ENCODE measurements at places on chromosomes 12 and 14.
A peak's percentile ranks its signal among the peaks of the same experiment; 100 is the strongest.

DNA sequence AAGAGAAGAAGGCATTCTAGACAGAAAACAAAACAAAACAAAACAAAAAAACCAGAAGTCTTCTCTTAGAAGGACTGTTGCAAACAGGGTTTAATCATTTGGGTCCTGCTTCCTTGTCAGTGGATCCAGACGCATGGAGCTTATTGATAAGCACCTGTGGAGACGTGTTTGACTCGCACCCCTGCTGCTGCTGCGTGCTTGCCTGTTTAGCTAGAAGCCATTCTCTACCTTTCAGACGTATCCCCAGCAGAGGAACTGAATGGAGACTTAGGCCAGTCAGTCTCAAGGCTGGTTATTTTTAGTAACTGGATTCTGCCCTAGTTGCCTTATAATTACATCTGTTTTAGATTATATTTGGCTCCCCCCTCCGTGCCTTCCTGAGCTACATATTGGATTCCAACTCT is 186.1 kb upstream of the EEA1 start:
- DNase-seq: peak; percentile 45

- no peak for DNase-seq
Observed at GRCh38 chr14:24404814-24405213, 6.0 kb downstream of the NYNRIN start.

DNA sequence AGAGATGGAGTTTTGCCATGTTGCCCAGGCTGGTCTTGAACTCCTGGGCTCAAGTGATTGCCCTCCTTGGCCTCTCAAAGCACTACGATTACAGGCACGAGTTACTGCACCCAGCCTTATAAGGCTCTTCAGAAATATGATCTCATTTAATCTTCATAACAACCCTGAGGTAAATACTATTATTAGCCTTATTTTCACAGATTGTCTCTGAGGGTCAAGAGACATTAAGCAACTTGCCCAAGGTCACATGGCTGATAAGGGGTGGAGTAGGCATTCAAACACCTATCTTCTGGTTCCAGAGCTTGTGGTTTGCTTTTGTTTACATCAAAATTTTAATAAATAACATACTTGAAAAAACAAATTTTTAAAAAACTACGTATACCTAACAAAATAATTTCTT is 5.1 kb downstream of the PRKAG1 start:
- no peak for DNase-seq

GRCh38 chr12:15650399-15651128 is 138.6 kb downstream of the EPS8 start:
- DNase-seq: no peak

DNA sequence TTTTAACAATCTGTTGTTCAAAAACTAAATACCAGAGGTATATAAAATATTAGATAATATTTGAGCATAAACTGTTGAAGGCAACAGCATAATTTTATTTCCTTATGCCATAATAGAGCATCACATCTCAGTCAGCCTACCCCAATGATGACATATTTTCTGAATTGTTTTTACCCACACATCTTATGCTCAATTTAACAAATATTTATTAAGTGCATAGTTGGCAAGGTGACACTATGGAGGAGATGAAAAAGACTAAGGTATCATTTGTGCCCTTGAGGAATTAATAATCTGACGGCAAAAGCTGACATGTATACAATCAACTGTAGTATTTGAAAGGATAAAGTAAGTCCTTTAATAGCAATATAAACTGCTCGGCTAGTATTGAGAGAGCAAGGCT is 102.4 kb downstream of the SYT1 start:
- DNase-seq: no peak

DNA sequence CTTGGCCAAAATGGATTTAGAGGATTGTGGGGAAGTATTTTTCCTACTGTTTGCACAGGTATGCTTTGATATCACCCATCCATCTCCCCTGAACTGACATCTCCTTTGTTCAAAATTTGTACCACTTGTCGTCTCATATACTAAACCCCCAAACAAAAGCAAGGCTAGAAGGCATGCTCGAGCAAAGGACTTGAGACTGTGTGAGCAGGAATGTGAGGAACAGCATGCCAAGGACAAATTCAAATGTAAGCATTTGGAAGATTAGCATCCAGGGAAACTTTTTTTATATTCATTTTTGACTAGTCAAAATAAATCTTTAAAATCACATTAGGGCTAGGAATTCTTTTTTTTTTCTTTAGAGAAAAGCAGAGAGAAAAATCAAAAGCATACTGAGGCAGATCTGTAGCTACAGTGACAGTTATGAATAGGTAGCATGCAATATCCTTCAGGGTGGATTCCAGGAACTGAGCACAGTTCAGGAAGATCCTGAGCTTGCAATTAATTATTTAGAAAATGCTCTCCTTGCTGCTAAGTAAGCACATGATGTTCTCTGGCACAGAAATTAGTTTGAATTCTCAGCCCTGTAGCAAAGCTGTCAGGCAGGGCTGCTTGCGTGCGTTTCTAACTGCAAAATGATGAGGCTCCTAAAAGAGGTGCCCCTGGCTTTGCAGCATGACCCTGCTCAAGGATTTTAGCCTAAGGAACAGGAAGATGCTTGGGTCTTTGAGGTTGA is 327.7 kb downstream of the LRIG3 start:
- no peak for DNase-seq

DNA sequence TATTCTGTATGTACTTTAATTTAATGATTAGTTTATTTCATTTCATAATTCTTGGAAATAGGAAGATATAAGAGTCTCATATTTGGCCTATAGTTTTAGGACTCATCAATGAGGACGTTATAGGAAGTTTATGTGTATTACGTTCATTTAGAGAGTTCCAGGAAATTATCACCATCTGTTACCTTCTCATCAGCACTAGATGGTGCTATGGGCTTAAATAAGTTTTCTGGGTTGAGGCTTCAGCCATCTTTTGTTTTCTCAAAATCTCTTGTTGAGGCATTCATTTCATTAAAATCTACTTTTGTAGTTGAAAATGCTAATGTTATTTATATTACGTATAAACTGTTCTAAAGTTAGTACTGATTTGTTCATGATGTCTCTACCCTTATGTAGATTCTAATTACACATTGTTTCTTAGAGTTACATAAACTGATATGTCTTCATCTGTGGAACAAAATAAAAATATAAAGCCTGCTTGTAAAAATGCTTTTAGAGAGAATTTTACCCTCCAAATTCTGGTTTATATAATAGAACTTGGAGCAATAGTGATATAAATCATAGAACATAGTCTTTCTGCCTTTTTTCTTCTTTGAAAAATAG is 89.2 kb downstream of the CFAP54 start:
- DNase-seq: peak; percentile 81

DNA sequence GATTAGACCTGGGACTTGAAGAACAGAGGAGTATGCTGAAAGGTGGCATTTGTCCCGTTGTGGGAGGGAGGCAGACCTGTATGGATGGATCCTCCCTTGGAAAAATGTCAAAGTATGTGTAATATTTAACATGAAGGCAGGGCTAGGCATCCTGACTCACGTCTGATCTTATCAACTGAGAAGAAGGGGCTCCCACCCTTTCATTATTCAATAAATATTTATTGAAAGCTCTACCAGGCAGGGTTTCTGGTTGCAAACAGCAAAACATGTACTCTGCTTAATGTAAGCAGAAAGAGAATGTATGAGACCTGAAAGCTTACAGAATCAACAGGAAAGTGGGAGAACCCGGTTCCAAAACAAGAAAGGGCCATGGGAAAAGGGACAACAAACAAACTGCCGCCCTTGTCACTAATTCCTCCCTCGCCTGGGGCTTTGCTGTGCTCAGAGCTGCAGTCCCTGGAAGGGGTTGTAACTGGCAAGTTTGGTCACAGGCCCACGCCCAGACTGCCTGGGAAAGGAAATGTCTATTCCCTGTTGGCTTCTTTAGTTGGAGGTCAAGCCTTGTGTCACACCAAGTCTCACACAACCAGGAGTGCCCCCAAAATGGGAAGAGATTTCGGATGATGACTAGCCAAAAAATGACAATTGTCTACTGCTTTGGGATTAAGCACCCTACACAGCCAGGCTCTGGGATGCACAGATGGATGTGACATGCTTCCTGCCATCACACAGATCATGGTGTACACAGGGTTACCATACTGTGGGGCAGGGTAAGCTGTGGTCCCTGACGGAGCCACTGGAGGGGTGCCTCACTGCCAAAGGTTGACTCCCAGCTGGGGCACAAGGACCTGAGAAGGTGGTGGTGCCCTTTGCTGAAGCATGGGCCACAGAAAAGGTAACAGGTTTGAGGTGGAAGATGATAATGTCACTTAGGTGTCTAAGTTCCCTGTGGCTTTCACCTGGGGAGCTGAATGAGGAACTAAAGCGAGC is 36.8 kb downstream of the RAB35 start:
- peak; percentile 18 for DNase-seq

- peak; percentile 51 for DNase-seq
Observed at GRCh38 chr14:78997811-78998210, 827.6 kb downstream of the NRXN3 start.

GRCh38 chr14:36451310-36452065 is 68.5 kb downstream of the NKX2-1 start:
- DNase-seq: no peak

DNA sequence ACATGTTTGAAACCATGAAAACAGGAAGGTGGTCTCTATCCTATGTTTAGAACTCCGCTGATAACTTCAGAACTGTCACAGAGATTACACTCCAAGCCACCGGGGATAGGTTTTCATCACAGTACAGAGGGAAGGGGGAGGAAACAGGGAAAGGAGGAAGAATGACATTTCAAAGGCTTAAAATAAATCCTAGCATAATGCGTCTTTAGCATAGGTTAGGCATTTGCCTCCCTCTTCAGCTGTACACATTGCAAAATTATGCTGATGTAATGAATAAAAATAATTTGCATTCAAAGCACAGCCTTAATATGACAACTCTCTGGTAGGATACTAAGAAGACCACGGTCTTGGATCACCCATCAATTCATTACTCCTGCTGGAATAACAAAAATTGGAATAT is 54.3 kb upstream of the PYGL start:
- DNase-seq: no peak

DNA sequence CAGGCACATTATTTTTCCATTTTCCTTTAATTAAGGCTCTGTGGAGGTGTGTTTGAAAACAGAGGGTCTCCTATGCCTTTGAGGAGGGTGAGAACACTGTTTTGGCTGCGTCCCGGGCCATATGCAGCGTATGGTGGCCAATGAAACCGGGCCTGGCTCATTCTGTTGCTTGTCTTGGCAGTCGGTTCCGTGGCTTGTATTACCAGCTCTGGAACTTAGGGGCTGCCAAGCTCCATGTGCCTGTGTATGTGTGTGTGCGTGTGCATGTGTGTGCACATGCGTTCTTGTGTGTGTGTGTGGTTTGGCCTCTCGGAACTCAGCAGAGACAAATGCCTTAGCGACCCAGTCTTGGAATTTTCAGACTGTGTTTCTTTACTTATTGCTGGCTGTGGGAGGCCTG is 2.7 kb downstream of the JDP2 start:
- no peak for DNase-seq

- no peak for DNase-seq
Observed at GRCh38 chr14:82759656-82760055, 1226.0 kb upstream of the SEL1L start.

- DNase-seq: no peak
Observed at GRCh38 chr12:54388237-54389133, 4.0 kb upstream of the ZNF385A start.

- DNase-seq: no peak
Observed at GRCh38 chr12:66129934-66130266, 650 bp downstream of the LLPH start.

DNA sequence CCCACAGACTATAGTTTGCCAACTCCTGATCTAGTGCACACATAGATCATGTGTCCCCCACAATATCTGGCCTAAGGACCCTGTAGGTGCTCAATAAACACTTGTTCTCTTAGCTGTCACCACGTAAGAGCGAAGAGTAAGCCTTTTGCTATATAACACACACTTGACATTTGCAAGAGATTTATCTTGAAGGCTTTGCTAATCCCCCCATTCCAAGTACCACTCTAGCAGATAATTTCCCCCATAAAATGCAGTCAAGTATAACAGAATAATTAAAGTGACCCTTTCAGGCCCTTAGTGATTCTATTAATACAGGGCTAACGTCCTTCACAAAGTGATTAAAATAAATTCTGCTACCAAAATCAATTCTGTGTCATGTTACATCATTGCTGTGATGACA is 87.5 kb downstream of the PLXNC1 start:
- DNase-seq: no peak

GRCh38 chr14:62118461-62118860 is 356.2 kb downstream of the SNAPC1 start:
- DNase-seq: no peak
